ENCODE measurements at places on chromosomes 12 and 14.

DNA sequence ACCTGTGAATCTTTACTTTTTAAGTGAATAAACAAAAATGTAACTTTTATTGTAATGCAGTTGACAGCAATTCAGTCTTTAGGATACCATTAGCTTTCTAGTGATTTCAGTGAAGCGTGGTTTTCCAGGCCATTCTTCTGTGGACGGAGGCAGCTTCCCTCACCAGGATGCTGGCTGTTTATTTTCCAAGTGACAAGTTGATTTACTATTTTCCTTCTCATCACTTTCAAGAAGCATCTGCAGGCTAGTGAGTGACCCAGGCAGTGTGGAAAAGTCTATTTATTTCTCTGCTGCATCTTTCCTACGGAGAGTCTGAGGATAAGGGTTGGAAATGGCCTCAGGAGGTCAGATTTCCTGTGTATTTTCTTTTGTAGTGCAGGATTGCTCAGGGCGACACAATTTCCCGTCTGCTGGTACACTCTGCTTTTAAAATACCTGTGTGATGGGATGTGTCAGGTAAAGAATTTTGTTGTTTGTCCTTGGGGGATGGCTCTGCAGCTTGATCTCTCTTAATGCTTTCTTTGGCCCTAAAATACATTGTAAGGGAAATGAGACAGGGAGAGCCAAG lies 467.8 kb downstream of the NRXN3 start:
- DNase-seq: no peak

- peak; percentile 38 for DNase-seq
Measured at GRCh38 chr12:89862511-89863445, 154.1 kb upstream of the ATP2B1 start.

DNA sequence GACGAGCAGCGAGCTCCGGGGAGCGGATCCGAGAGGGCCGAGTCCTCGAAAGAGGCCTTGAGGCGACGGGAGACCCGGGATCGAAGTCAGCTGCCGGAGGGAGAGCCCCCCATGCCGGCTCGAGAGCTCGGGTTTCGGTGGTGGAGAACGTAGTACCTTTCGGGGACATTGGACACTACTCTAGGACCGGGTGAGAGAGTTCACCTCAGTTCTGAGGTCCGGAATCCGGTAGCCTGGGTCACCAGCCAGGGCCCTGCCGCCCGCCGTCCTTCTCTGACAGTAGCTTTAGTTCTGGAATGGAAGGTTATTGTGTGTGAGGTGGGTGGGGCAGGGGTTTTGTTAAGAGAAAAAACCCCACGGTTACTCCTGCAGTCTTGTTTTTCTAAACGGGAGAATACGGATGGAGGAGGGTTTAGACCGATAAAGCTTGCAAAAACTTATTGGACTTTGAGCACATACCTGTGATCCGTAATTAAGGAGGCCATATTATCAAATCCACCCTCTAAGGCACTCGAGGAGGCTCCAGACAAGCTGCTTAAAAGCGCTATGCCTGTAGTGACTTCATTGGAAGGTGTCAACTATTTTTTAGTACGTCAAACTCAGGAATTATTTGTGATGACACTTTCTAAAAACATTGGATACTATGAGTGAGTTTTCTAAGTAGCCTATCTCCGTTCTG lies 765 bp downstream of the SCYL2 start:
- DNase-seq: no peak

GRCh38 chr14:21476523-21476924 lies 235 bp downstream of the RAB2B start:
- peak; percentile 80 for DNase-seq

DNA sequence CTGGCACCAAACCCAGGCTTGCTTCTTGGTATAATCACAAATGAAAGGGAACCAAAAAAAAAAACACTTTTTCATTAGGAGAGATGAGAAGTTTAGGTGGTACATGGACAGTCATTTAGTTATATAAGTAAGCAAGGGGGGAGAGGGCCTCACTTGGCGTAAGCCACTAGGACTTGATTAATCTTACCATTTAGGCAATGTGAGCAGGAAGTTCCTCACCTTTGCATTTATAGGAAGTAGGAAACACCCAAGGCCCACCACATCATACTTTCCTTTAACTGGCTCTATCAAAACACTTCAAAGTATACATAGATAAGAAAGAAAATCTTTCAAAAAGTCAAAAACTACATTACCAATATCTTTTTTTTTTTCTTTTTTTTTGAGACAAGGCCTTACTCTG lies 6.7 kb upstream of the RPS6KA5 start:
- DNase-seq: no peak

GRCh38 chr12:25713264-25713663 lies 160.2 kb upstream of the LMNTD1 start:
- DNase-seq: no peak

DNA sequence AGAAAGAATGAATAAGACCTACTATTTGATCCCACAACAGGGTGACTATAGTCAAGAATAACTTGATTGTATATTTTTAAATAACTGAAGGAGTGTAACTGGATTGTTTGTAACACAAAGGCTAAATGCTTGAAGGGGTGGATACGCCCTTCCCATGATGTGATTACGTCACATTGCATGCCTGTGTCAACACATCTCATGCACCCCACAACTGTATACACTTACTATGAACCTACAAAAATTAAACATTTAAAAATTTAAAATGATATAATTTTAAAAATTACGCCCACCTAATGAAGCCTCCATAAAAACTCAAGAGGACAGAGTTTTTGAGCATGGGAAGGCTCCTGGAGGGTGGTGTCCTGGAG lies 94.5 kb downstream of the SCARB1 start:
- DNase-seq: no peak

All from activated gamma-delta T cell treated with Interleukin-2 at 50 U/mL for 16 hours (primary cell).